ENCODE measurements at places on chromosomes 16 and 17. TPM values are rescaled to one million over a fixed set of nuclear protein-coding genes. Genes with fewer than 3 reads are reported as not detected.

The CASKIN2 gene
- 59.0 TPM for total RNA-seq

The CD300LB gene
- 0.21 TPM for total RNA-seq

The CRYM gene
- total RNA-seq: not detected

The VAT1L gene
- 19.0 TPM for total RNA-seq

The ATF7IP2 gene
- total RNA-seq: 4.0 TPM

The NPIPA2 gene
- 0.87 TPM for total RNA-seq

The GNGT2 gene
- not detected for total RNA-seq

The HASPIN gene
- not detected for total RNA-seq

The LPCAT2 gene
- total RNA-seq: 21.0 TPM

- no peak for DNase-seq
Observed at GRCh38 chr16:57534337-57534880, 2.0 kb downstream of the CCDC102A start.

DNA sequence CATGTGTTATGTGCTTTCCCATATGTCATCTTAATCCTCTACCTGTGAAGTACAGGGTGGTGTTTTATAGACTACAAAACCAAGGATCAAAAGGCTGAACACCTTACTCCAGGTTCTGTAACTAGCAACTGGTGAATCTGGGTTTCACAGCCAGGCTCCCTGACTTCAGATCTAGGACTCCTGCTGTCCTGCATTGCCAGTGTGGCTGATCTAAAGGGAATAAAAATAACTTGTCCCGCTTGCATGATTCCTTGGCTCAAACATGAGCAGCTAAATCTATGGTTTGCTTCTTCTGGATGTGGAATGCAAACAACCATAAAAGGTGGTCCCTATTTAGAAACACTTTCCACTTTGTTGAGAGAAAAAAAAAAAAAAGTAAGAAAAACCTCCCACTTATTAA lies 3.7 kb upstream of the VWA3A start:
- DNase-seq: no peak

GRCh38 chr17:17567631-17568030 lies 23.9 kb downstream of the PEMT start:
- DNase-seq: peak; percentile 51

GRCh38 chr16:23026784-23027362 lies 122.4 kb downstream of the USP31 start:
- DNase-seq: no peak

- DNase-seq: no peak
Observed at GRCh38 chr17:51860954-51861561, 297.5 kb downstream of the CA10 start.

GRCh38 chr16:52436339-52437276 lies 110.3 kb downstream of the TOX3 start:
- no peak for DNase-seq

GRCh38 chr16:10728003-10728887 lies 15.4 kb upstream of the NUBP1 start:
- DNase-seq: no peak

DNA sequence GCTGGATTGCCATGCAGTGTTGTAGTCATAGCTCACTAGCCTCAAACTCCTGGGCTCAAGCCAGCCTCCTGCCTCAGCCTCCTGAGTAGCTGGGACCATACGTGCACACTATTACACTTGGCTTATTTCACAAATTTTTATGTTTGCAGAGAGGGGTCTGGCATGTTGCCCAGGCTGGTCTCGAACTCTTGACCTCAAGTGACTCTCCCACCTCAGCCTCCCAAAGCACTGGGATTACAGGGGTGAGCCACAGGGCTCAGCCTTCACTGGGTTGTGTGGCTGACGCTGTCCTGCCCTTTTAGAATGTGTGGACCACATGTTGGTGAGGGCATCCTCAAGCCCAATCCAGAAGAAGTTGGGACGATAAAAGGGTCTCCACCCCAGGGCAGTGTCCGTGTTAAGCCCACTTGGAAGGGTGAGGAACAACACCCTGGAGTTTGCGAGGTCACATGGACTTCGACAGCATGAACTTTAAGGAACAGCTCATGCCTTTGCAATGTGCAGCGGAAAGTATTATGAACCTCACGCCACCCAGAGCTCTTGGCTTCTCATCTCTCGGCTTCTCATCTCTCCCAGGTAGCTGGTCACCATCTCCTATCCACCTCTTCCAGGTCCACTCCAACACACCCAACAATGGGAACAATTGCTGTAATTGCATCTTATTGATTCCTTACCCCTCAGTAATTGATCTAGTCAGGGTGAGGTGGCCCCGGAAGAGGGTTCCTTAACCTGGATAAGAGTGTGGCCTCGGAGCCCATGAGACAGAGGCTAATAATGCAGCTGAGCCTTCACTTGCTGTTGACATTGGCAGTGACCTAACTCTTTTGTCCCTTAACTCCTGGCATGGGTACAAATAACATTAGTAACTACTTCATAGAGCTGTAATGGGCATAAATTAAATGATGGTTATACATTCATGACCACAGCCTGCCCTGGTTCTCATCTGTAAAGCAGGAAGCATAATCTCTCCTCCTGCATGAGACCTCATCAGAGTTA lies 6.7 kb downstream of the FOXL1 start:
- DNase-seq: no peak

DNA sequence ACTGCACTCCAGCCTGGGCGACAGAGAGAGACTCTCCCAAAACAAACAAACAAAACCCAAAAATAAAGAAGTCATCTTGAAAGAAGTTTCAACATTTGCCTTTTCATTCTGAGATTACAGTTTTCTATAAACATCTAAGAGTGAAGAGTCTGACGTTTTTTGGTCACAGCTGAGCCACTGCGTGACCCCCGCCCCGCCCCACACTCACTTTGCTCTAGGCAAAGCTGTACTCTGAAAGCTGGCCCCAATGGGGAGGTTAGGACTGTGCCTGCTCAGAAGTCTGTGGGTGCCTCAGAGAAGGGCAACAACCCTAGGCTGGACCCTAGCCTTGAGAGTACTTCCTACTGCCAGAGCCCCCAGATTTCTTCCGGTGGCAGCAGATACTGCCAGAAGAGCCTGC lies 19.3 kb downstream of the CYB5D2 start:
- no peak for DNase-seq

- DNase-seq: no peak
Observed at GRCh38 chr17:75182319-75182568, 515 bp downstream of the SUMO2 start.

DNA sequence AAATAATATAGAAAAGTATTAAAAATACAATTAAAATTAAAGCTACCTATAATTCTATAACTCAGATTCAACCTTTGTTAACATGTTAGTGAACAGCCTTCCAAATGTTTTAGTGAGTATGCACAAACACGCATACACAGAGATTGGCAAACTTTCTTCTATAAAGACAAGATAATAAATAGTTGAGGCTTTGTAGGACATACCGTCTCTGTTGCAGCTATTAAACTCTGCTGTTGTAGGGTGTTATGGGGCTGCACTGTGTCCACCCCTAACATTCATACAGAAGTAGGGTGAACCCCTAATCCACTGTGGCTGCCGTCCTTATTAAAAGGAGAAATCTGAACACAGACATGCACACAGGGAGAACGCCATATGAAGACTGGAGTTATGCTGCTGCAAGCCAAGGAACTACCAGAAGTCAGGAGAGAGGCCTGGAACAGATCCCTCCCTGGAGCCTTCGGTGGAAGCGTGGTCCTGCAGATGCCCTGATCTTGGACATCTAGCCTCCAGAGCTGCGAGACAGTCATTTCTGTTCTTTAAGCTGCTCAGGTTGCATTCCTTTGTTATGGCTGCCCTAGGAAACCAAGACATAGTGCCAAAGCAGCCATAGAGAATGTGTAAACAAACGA lies 383.2 kb downstream of the GRIN2A start:
- no peak for DNase-seq

GRCh38 chr17:68054296-68054900 lies 18.9 kb downstream of the KPNA2 start:
- no peak for DNase-seq

- DNase-seq: peak; percentile 90
Observed at GRCh38 chr17:1573932-1574696, 11.5 kb upstream of the PITPNA start.

GRCh38 chr17:34542700-34543336 lies 36.6 kb upstream of the TMEM132E start:
- no peak for DNase-seq

GRCh38 chr17:69579961-69580677 lies 165.6 kb downstream of the MAP2K6 start:
- no peak for DNase-seq

GRCh38 chr16:80695020-80695419 lies 109.4 kb downstream of the CDYL2 start:
- DNase-seq: no peak

DNA sequence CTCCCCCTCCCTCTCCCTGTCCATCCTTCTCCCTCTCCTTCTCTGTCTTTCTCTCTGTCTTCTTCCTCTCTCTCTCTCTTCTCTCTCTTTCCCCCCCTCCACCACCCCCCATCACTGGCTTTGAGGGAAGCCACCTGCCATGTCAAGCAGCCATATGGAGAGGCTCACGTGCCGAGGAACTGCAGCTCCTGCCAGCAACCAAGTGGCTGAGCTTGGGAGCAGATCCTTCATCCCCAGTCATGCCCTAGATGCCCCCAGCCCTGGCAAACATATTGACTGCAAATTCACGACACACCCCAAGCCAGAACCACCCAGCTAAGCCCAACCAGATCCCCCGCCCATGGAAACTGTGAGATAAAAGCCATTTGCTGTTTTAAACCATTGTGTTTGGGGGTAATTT lies 40.9 kb upstream of the RBFOX3 start:
- DNase-seq: no peak

GRCh38 chr17:7858522-7858810 lies 663 bp downstream of the CYB5D1 start:
- DNase-seq: no peak

- DNase-seq: no peak
Observed at GRCh38 chr17:2207815-2208515, 95.6 kb downstream of the SMG6 start.
